Stimulated activated CD4-positive, alpha-beta T cell treated with anti-CD3 and anti-CD28 coated beads, Interleukin-12 subunit alpha, Interleukin-12 subunit beta, amount 100 ng/mL, for 24 hours (primary cell): ENCODE measurements at places on chromosomes 12 and 14.

- no peak for DNase-seq
Measured at GRCh38 chr12:55720894-55721444, 776 bp downstream of the RDH5 start.

- peak; percentile 13 for DNase-seq
Measured at GRCh38 chr14:91911474-91912032, 35.9 kb downstream of the FBLN5 start.

GRCh38 chr12:42996869-42997431, 407.4 kb upstream of the PRICKLE1 start:
- no peak for DNase-seq

GRCh38 chr14:81390696-81391095, 9.4 kb downstream of the STON2 start:
- no peak for DNase-seq

DNA sequence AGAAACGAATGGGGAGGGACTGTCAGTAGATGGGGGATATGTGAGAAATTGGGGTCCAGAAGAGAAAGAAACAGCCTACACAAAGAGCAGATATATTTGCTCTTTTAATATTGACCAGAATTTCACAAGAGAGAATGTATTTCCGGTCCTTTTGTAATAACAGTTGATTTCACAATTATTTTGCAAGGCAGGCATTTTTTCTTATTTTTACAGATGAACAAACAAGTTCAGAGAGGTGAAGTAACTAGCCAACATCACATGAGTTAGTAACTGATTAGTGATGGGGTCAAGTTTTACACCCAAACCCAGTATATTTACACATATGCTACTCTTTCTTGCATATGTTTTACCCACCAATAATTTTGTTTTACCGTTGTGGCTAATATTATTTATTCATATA, 188.2 kb downstream of the NAV3 start:
- DNase-seq, result no peak

DNA sequence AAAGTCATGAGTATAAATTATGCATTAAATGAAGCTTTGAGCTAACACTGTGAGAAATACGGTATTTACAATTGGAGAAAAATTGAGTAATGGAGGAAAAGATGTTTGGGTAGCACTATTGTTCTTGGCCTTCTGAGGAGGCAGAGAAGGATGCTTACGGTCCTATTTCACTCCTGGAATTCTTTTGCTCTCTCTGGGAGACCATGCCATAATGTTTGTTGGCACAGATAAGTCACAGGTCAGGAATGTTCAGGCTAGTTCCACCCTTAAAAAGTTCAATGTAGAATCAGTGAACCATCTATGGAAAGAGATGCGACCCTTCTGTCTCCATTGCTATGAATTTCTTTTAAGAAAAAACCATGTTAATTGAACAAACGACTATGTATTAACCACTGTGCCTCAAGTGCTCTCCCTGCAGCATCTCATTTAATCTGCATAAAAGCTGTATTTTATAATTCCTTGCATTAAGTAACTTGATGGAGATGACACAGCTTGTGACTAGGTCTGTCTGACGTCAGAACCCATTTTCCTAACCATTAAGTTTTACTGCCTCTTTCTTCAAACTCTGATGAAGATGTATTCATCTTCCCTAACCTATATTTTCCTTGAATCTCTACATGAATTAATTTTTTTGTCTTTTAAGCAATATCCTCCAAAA, 9.5 kb downstream of the BATF start:
- no peak for DNase-seq

DNA sequence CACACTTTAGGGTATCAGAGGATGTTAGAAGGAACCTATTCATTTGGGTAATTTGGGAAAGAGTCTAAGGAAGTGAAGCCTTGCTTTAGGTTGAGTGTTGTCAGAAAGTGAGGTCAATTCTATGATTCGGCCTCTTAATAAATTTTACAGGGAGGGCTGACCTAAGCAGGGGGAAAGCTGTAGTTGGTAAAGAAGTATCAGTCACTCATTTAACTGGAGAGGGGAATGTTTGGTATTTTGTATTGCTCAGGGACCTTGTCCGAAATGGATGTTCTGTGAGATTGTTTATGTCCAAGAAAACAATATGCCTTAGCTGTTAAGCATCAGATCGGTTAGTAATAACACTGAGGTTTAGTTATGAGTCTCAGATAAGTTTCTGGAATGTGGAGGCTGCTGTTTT, 7.3 kb downstream of the CAND1 start:
- no peak for DNase-seq

GRCh38 chr12:39417916-39418315, 25.0 kb downstream of the KIF21A start:
- DNase-seq, result no peak

DNA sequence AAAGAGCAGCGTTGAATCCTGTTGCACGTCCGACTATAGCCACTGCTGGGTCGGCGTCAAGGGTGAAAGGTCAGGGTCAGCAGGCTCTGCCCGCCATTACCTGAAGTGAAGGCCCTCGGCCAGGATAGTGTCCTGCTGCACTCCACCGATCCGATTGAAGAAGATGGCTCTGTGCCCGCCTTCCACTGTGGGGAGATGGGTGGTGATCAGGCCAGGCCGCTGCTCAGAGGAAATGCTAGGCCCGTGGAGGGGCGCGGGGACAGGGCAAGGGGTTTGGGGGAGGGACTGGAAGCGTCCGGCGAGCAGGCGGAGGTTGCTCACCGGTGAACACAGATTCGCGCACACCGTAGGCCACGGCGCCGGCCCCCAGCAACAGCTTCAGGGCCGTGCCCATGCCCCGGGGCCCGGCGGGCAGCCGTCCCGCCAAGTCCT, 352 bp downstream of the PHB2 start:
- no peak for DNase-seq
